Lower lobe of right lung (tissue), 2 donors: ENCODE measurements at places on chromosomes 11 and 22.

DNA sequence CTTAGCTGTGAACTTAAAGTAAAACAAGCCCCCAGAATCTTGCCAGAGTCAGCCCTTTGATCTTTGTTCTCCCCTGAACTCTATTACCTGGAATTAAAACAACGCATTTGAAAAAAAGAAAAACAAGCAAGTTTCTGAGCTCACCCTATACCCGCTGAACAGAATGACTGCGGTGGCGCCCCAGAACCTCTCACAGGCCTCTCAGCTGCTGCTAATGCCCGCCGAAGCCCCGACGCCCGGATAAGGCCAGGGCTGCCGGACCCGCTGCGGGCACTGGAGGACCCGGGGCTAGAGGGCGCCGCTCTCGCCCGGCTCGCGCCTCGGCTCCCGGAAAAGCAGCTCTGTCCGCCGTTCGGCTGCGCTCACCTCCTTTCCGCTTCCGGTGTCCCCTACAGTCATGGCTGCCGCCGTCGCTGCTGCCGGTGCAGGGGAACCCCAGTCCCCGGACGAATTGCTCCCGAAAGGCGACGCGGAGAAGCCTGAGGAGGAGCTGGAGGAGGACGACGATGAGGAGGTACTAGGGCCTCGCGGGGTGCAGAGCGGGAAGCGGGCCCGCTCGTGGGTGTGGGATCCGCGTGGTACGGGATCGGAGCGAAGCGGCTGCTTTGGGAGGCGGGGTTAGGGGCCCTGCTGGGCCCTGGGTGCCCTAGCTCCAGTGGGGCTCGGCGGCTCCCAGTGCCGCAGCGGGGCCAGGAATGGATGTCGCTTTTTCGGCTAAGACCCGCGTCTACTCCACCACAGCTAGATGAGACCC is at the start of gene TOMM22:
Gene TOMM22, plus strand, starts transcription at position 376 of the 754 bp plus-strand sequence. Its CDS starts 22 bp downstream, at position 398.
- peak; percentile 95 for DNase-seq

- no peak for DNase-seq
Measured at GRCh38 chr11:128519338-128519737, 68.0 kb downstream of the ETS1 start.

- DNase-seq: no peak
Measured at GRCh38 chr11:1326435-1327063, 17.1 kb upstream of the TOLLIP start.

DNA sequence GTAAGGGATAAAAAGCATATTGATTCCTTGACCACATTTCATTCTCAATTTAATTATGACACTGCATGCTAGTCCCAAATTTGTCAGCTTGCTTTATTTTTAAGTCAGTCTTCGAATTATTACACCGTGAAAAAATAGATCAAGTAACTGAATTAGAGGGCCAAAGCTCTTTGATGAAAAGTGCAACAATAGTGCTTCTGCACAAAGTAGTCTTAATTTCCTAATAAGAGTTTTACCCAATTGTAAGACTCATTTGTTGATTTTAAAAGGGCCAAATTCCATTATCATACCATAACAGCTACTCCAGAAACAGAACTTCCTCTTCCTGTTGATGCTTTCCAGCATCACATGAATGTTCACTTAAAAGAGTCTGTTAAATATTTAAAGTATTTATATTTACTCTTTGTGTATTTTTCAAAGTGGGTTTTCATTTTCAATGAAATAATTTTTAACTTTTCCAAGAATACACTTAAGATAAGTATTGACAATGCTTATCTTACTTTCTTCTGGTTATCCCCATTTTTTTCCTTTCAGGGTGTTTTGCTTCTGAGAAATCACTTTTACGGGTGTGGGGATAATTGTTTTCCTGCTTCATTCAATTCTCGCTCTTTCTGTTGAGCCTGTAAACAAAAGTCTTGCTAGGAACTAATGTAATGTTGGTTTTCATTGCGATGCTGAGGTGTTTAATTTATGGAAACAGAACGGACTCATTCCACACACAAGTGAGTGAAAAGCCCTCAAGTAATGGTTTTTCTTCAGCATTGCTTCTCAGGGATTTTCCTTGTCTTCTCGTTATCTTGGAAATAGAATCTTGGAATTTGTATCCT is 2.1 kb downstream of the ARHGEF12 start:
- DNase-seq: no peak

DNA sequence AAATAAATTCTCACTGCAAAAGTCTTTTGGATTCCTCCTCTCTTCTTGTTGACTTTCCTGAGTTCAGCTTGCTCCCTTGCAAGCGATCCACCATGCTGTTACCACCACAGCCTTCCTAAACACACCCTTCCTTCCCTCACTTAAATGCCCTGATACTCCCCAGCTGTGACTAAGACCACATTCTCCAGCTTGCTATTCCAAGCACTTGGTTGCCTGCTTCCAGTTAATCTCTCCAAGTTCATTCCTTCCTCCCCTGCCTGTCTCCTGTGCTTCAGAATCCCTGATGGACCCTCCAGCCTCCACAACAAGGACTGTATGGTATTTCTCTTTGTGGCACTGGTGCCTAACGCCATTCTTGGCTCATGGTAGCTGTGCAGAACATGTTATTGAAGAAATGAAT is 603.9 kb upstream of the CADM1 start:
- DNase-seq: no peak

DNA sequence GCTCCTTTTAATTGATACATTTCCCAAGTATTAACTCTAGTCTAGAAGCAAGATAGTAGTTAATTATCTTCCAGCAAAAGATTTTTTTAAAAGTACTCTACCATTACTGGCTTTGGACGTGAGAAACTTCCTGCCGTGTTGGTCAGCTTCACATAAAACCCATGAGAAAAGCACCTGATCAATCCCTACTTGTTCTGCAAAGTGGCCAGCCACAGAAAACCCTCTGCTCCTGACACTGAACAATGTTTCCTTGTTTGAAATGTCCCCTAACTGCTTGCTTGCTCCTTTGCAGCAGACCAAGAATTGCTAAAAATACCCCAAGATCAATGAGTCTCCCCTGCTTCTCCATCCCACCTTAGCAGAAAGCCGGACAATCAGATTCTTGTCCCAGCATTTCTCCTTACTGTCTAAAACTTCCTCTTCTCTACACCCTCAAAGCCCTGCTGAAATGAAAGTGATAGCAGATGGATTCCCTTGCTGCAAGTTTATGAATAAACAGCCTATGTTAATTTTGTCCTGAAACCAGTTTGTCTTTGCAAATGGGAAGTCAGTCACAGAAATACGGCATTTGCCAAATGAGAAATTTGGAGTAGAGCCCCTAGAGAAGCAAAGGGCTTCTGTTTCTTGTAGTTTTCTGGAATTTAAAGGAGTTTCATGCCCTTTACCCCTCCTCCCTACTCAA is 207.1 kb upstream of the ARHGAP20 start:
- DNase-seq: no peak

GRCh38 chr11:30381879-30382278 is 59.0 kb downstream of the ARL14EP start:
- DNase-seq: no peak

DNA sequence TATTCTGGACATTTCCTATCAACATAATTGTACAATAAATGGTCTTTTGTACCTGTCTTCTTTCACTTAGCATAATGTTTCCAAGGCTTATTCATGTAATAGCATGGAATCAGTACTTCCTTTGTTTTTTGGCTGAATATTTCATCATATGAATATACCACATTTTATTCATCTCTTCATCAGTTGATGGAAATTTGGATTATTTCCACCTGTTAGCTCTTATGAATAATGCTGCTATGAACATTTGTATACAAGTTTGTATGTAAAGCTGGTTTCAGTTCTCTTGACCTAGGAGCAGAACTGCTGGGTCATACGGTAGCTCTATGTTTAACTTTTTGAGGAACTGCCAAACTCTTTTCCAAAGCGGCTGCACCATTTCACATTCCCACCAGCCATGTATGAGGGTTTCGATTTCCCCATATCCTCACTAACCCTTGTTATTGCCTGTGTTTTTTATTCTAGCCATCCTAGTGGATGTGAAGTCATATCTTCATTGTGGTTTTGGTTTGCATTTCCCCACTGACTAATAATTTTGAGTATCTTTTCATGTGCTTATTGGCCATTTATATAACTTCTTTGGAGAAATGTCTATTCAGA is 20.9 kb downstream of the EXT2 start:
- no peak for DNase-seq

- peak; percentile 52 for DNase-seq
Measured at GRCh38 chr22:48574776-48575617, 1252.7 kb downstream of the BRD1 start.

DNA sequence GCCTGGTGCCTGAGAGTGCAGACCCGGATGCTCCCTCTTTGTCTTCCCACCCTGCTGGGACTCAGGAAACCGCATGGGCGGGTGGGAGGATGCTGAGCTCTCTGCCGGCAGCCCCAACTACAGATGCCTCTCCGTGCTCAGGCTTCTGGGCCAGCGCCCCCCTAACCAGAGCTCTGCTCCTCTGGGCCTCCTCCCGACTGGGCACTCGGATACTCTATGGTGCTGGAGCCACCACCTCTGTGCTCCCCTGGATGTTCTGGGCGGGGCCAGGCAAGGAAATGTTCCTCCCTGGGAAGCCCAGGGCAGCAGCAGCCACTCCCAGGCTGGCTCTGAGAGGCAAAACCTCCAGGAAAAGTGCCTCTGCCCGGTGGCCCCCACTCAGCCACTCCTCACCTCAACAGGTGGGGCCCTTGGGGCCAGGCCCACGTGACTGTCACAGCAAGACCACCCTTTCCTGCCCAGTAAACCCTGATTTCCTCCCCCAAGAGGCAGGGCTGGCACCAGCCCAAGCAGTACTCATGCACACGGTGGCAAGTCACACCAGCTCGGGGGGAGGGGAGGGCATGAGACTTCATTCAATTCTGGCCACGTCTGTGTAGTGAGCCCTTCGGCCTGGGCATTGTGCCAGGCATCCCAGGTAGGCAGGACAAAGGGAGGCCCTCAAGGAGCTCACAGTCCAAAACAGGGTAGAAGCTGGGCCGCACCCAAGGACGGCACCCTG is 54.7 kb upstream of the TCF20 start:
- no peak for DNase-seq

GRCh38 chr22:35051791-35052190 is 14.2 kb upstream of the ISX start:
- DNase-seq: no peak

DNA sequence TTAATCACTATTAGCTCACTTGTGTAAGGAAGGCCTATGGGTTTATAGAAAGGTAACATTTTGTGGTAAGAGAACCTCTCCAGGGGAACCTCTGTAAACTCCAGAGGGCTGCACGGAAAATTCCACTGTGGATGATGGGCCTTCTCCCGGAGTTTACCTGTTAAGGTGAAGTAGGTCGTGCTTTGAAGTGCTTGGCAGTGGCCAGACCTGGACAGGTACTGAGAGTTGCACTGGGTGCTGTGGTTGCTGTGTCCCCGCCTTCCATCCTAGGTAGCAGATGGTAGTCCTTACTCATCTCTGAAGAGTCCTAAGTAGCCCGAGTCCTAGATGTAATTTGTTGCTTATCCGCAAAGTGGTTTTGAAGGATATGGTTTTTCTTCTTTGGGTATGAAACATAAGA is 133.4 kb downstream of the TEAD1 start:
- no peak for DNase-seq

GRCh38 chr11:10386861-10387205 is 68.2 kb upstream of the AMPD3 start:
- no peak for DNase-seq

GRCh38 chr11:80980227-80980626 is 1539.4 kb upstream of the TENM4 start:
- no peak for DNase-seq

GRCh38 chr11:61899146-61899841 is 7.9 kb upstream of the FADS3 start:
- DNase-seq: peak; percentile 91

DNA sequence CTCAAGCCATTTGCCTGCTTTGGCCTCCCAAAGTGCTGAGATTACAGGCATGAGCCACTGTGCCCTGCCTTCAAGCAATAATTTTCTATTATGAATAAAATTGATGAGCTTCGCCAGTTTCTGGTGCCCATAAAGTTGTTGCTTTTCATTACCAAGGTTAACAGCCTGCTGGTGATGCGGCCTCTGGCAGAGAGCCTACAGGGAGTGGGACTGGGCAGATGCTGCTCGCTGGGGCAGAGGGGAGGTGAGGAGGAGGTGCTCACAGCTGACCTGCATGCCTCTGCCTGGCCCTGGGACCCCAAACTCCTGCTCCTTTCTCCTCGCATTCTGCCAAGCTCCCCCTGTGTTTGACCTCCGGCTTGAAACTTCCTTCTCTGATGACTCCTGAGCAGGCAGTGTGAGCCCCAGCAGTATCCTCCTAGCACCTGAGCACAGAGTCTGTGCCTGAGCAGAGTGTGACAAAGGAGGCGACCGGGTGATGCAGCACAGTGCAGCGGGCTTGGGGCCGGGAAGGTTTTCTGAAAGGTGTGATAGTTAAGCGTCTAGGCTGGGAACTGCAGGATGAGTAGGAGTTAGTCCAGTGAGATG is 56.1 kb upstream of the B3GAT1 start:
- no peak for DNase-seq

DNA sequence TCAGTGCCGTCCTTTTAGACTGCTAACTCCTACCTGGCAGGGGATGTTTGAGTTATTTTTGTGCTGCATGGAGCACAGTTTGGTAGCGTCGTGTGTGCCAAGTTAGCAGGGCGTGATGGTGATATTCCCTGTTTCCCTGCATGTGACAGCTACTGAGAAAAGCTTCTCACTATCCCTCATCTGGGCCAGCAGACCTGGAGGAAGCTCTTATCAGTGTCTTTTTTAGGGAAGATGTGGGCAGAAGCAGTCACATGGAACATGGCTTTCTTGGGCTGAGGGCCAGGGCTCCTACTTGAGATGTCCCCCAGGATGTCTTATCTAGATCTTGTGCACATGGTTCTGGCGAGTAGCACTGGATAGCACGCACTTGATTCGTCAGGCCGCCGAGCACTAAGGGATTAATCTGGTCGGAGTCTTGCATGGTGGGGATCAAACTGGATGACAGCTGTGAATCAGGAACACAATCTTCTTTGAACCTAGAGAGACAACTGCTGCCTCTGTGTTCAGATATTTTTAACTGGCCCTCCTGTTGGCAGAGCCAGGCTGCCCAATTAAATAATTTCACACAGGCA is 33.8 kb downstream of the TECTA start:
- no peak for DNase-seq

DNA sequence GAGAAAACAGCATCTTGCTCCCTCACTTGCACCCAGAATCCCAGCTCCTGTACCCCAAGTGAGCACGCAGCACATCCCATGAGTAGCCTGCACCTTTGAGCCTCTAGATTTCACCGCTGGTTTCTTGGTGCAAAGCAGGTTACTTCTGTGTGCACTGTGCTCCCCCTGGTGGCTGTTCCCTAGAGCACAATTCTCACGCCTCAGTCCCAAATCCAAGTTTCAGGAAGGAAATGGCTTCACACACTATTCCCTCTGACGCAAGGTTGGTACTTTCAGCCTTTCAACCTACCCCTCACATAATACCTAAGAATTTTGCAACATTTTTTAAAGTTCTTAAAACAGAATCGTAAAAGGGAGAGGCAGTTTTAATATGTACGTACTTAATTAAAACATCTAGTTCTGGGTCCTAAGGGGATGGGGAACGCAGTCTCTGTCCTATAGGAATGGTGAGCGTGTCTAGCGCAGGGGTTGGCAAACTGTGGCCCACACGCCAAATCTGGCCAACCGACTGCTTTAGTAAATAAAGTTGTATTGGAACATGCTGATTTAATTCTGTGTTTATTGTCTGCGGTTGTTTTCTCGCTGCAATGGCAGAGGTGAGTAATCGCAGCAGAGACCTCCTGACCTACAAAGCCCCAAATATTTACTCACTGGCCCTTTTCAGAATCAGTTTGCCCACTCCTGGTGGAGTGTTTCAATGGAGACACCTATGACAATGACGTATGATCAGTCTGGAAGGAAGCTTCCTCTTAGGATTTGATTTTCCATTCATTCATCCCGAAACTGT is 27.5 kb downstream of the DHCR7 start:
- no peak for DNase-seq

- no peak for DNase-seq
Measured at GRCh38 chr11:76495019-76495418, 50.2 kb downstream of the EMSY start.
